ENCODE measurements at places on chromosomes 16 and 17.

DNA sequence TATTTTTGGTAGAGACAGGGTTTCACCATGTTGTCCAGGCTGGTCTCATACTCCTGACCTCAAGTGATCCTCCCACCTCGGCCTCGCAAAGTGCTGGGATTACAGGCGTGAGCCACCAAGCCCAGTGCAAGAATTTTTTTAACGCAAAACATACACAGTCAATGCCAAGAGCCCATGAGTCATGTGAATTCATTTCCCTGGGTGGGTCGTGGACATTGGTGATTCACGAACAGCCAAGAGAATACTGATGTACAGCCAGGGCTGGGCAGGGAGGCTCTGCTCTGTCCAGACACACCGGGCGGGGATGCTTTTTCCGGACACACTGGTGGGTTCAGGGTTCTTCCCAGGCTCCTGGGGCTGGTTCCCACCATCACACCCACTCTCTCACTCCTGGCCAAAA lies 17.7 kb downstream of the SLC38A8 start:
- DNase-seq = no peak

DNA sequence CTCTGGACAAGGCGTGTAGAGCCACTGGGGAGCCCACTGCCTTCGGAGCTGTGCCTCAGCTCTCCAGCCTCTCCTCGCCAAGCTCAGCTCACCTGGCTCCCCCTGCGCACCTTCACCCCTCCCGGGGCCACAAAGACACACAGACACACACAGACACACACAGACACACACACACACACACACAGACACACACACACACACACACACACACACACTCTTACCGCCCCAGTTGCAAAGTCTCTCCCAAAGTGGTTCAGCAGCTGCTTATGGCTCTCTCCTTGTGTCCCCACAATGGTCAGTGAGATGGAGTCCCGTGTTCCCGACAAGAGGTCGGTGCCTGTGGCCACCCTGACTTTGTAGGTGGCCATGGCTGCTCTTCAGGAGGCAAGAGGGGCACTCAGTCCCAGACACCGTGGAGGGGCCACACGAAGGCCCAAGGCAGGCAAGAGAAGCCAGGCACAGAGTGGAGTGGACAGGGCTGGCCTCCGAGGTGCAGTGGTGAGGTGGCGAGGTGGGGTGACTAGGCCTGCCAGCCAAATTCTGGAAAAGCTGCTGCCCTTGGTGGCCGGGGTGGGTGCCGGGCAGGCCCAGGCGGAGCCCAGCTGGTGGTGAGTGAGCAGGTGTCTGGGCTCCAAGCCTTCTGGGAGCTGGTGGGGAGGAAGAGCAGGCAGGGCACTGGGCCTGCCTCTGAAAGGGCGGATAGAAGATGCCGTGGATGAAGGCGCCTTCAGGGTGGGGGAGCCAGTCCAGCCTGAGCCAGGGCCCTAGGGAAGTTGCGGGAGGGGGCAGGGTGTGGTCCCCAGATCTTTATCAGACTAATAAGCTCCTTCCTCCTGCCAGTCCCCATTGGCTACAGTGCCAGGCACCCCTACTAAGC lies at the start of gene ALOX12B:
Gene ALOX12B (minus strand): TSS at position 642 of the 877 bp plus-strand sequence. CDS start 274 bp downstream, at position 368.
- DNase-seq = no peak

- DNase-seq = no peak
Observed at GRCh38 chr17:10598621-10599020, 49.2 kb upstream of the MYH2 start.

DNA sequence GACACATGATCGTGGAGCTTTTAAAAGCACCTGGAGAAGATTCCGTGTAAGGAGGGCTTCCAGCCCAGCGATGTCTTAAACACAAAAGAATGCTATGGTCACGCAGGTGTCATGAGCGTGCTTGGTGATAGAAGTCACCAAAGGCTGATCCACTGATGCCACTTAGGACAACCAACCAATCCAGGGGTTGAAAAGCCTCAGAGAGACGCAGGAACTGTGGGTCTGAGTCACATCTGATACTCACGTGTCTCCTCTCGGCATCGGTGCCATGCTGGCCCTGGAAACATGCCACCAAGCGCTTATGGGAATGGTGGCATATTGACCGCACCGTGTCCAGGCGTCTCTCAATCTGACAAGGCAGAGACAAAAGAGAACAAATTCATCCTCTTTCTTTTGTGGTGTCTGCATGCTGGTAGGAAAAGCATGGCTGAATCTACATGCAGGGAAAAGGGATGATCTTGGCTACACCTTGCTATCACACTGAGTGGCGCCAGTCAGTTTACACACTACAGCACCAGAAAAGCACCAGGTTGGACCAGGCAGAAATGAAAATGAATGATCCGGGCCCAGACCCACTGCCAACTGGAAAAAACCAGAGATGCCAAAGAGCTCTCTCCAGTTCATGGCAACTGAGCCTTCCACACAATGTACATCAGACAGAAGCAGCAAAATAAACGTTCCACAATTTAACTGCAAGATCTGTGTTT lies 38.0 kb downstream of the ARHGAP17 start:
- DNase-seq = no peak

GRCh38 chr17:14011740-14012405 lies 57.4 kb upstream of the COX10 start:
- no peak for DNase-seq

DNA sequence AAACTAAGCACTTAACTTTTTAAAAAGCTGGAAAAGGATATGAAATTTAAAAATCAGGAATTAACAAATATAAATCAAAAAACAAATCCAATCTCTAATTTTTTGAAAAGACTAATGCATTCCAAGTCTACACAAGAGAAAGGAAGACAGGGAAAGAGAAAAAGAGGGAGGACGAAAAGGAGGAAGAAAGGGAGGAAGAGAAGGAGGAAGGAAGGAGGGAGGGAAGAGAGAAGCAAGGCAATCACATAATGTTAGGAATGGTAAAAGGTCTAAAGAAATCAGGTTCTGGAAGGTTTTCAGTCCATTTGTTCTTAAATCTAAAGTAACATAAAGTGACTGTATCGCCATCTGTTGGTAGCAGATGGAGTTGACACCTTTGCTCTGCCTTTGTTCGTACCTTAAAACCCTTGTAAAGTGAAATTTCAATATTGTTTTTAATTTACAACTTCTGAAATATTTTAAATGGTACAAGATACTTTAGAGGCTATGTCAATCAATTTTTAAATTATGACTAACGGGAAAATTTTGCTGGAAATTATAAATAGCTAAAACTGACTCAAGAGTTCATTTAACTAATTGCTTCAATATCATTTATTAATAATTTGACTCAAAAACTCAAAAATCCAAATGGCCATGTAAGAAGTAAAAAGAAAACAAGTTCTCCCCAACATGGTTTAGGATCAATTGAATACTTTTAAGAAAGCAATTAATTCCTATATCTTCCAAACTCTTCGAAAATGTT lies 20.4 kb upstream of the CDYL2 start:
- DNase-seq = no peak

DNA sequence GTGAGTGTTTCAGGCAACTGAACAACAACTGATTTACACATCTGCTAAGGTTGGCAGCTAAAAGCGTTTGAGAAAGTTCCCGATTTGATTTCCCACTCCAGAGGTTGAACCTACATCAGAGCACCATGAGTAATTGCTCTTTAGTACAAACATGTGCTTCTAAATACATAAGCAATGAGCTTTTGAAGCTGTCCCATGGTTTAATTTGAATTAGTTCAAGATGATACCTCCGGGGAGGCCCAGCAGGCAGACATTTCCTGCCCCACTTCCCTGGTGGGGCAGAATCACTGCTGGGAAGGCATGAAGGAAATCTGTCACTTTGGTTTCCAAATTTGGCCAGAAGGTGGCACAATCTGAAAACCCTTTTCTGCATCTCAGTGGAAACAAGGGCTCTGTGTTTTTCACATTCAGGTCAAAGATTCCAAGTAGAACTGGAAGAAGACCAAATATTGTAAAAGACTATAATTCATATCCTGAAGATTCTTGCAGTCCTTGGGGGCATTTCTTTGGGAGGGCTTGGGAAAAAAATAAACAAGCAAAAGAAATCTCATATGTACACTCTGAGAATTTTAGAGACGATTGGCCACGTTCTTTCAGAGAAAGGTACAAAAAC lies 176.2 kb upstream of the FAM20A start:
- DNase-seq = no peak

GRCh38 chr17:4811471-4811870 lies 4.5 kb downstream of the PLD2 start:
- DNase-seq = no peak

- DNase-seq = no peak
Observed at GRCh38 chr17:79090443-79091225, 16.0 kb downstream of the ENGASE start.

DNA sequence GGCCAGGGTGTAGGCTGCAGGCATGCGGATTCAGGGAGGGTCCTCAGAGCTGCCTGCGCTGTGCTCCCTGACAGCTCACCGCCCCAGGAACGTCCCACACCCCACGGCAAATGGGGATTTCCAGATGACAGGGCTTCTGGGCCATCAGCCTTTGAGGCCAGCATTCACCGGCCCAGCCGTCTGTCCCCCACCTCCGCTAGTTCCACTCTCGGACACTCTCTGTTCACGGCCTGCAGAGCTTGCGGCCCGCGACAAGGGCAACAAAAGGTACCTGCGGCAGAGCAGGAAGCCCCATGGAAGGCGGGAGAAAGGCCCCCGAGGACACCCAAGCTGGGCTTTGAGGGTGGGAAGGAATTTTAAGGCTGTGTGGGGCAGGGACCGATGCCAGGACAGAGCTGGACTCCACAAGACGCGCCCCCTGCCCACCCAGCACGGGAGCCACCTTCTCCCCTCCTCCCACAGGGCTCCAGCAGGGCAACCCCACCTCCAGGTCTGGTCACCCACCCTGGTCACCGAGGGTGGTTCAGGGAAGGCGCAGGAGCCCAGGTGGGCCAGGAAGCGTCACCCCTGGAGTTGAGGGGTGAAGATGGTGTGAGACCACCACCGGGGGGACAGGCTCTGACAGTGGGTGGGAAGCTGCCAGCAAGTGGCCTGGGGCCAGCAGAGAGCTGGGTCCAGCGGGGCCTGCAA lies 5.6 kb upstream of the CYBA start:
- no peak for DNase-seq

- DNase-seq = no peak
Observed at GRCh38 chr17:77769762-77770161, 188.7 kb upstream of the TNRC6C start.

- DNase-seq = no peak
Observed at GRCh38 chr16:12417815-12418211, 385.9 kb downstream of the CPPED1 start.

DNA sequence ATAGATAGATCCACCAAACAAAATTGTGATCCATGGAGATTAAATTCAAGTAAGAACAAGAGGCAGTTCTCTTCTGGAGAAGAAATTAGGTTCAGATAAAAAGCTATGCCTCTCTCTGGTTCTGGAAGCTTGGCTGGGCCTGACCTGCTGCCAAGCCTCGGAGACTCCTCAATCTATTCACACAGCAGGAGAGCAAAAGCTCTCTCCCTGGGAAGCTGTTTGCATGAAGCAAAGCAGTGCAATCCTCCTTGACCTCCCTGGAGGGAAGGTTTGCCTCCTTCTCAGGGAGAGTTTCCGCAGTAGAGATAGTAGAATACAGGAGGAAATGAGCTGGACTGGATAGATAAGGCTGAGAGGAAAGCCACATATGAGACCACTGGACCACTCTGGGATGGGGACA lies 78.1 kb upstream of the GNAO1 start:
- DNase-seq = no peak

DNA sequence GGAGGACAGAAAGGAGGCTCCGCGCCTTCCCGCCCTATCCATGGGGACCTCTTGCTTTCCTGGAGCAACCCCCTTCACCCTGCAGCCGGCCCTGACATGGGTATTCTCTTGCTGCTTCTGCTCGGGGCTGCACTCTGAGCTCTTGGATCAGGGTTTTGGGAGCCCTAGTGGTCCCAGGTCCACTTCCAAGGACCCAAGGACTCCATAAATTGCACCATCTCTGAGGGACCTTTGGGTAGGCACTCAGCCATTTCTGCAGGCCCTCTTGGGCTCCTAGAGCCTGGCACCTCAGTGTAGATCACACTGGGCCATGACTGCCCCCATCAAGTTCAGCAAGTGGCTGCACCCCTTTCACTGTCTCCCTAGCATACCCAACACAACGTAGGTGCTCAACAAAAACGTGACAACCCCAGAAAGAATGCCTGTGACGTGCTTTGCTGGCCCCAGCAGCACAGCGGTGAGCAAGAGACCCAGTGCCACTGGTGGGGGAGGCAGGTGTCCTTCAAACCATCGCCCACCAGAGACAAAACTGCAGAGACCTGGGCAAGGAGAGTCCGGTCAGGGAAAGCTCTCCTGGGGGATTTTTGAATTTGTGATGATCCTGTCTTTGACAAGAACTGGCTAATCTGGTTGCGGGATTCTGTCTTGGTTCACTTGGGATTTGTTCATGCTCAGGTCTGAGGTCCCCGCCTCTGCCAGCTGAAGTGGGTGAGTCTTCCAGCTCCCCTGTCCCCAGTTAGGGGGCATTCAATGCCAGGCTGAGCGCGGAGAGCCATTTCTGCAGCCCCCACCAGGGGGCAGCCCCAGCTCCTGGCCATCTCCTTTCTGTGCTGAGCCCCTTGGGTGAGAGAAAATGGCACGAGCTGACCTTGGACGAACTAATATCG lies 2.5 kb upstream of the RAB11FIP4 start:
- DNase-seq = no peak

GRCh38 chr16:47037396-47037745 lies 63.9 kb upstream of the DNAJA2 start:
- DNase-seq = peak; percentile 22

DNA sequence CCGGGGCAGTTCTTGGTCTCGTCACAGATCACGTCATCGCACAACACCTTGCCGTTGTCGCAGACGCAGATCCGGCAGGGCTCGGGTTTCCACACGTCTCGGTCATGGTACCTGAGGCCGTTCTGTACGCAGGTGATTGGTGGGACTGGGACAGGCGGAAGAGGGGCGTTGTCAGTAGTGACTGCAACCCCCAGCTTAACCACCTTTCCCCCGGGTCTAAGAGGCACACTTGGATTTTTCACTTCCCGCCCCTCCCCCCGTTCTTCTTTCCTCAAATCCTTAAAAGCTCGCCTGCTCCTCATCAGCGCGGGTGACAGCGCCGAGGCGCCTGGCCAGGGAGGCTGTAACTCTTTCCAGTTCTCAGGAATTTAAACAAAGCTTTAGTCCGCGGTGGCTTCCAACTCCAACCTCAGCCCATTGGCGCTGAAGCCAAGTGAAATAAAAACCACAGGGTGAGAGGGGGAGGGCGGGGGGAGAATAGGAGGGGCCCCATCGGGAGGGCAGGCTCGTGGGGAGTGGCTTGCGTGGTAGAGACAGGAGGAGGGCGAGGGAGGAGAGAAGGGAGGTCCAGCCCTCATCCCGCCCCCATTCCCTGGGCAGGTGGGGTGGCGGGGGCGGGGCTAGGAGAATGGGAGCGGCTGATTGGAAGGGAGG lies 1.5 kb downstream of the COL1A1 start:
- peak; percentile 47 for DNase-seq

DNA sequence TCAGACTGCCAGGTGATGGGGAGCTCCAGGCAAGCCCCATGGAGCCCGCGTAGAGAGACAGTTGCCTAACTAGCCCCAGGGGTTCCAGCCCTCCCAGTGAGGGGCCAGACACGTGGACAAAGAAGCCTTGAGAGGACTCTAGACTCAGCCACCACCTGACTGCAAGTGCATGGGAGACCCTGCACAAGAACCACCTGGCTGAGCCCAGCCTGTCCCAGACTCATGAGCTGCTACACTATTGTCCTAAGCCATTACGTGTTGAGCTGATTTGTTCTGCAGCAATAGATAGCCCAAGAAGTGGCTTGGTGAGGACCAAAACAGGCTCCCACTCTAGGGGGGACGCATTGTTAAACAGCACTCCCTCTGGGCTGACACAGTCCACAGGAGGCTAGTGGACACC lies 37.6 kb upstream of the KLHDC4 start:
- no peak for DNase-seq

- no peak for DNase-seq
Observed at GRCh38 chr16:529012-529575, 1.6 kb downstream of the CAPN15 start.

All from stimulated activated CD4-positive, alpha-beta T cell treated with anti-CD3 and anti-CD28 coated beads, Interleukin-15, amount 100 ng/mL, for 48 hours (primary cell).